Heart left ventricle (tissue), 16 donors: ENCODE measurements at places on chromosomes 3 and 15.

GRCh38 chr15:60779718-60780503 lies 301.0 kb upstream of the ICE2 start:
- DNase-seq: no peak

- DNase-seq: no peak
Observed at GRCh38 chr3:135106445-135106844, 311.4 kb downstream of the EPHB1 start.

DNA sequence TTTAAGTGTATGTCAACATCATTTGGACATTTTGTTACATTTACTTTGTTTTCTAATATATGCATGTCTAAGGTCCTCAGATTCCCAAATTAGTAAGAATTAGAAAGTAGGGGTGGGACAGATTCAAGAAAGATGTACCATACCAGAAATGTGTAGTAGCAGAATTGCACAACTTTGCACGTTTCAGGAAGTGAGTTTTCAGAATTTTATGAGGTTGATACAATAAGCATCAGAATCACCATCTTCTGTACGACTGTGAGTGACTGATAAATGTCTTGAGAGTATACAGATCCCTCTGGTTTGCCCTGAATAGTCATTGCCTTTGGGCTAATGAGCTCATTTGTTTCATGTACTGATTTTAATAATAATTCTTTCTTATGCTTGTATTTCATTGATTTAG lies 9.3 kb downstream of the ARIH2 start:
- DNase-seq: no peak

- no peak for DNase-seq
Observed at GRCh38 chr3:116863822-116864589, 154.4 kb downstream of the TUSC7 start.

DNA sequence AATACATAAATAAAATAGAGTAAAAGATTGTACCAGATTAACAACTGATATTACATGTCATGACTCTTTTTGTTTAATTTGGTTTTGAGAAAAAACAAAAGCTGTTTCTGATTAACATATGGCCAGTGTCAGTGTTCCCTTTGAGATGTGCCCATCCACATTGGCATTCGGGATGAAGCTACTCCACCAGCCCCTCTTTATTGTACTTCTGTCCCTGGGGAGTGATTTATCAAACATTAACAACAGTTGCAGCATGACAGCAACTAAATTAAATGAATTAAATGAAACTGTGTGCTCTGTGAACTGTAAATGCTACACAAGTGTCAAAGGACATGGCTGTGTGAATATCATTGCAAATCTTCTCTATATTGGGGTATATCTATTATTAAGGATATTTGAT lies 25.9 kb upstream of the MTMR10 start:
- no peak for DNase-seq
